Chondrocyte (in vitro differentiated cells): ENCODE measurements at places on chromosomes 12 and 14. TPM values are rescaled to one million over a fixed set of nuclear protein-coding genes. Genes with fewer than 3 reads are reported as not detected.

The LRRIQ1 gene
- total RNA-seq: 0.10 TPM in 1 of 3 replicates, not detected in the others

The CD27 gene
- total RNA-seq: not detected in 3 replicates

The CHPT1 gene
- total RNA-seq: 32.1 to 36.3 TPM (median 34.1 TPM) in 3 replicates

The SLCO1B3 gene
- total RNA-seq: not detected in 3 replicates

The SPTB gene
- total RNA-seq: 1.5 to 7.2 TPM (median 6.6 TPM) in 3 replicates

The CD4 gene
- total RNA-seq: 0.70 to 1.2 TPM (median 0.72 TPM) in 3 replicates

The SLC16A7 gene
- total RNA-seq: 24.9 to 26.0 TPM (median 25.0 TPM) in 3 replicates

The NANOG gene
- not detected in 3 replicates for total RNA-seq

The PLEKHD1 gene
- 0.08 to 0.15 TPM (median 0.10 TPM) in 3 replicates for total RNA-seq

The B4GALNT1 gene
- 20.8 to 21.8 TPM (median 21.4 TPM) in 3 replicates for total RNA-seq

GRCh38 chr14:50871228-50871627, 625 bp upstream of the ABHD12B start:
- peaks cover 9% of the 10 kb centered on the region for H3K4me1 ChIP-seq
- H3K27ac ChIP-seq: no peak overlapping the region
- H3K4me3 ChIP-seq: peak overlapping the region; percentile 23
- DNase-seq: no peak
- peaks cover 28% of the 10 kb centered on the region for H3K27me3 ChIP-seq
- H3K36me3 ChIP-seq: no peaks in the 10 kb centered on the region

DNA sequence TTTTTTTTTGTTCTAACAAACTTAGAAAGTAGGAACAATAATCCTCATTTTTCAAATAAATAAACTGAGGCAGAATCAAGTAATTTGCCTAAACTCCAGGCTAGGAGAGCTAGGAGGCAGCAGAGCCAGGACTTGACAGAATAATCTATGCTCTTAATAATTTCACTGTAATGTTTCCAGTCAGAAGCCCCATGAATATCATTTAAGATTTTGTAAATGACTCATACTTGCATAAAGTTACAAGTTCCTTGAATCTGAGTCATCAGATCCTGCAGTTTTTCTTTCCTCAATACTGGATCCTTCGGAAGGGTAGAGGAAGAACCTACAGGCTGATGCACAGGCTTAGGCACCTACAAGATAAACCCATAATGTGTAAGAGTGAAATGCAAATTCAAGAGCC, 29.0 kb downstream of the CAPRIN2 start:
- H3K4me1 ChIP-seq: peaks cover 22% of the 10 kb centered on the region
- H3K4me3 ChIP-seq: no peak overlapping the region
- DNase-seq: no peak
- H3K27me3 ChIP-seq: no peaks in the 10 kb centered on the region
- H3K36me3 ChIP-seq: peaks cover 25% of the 10 kb centered on the region

DNA sequence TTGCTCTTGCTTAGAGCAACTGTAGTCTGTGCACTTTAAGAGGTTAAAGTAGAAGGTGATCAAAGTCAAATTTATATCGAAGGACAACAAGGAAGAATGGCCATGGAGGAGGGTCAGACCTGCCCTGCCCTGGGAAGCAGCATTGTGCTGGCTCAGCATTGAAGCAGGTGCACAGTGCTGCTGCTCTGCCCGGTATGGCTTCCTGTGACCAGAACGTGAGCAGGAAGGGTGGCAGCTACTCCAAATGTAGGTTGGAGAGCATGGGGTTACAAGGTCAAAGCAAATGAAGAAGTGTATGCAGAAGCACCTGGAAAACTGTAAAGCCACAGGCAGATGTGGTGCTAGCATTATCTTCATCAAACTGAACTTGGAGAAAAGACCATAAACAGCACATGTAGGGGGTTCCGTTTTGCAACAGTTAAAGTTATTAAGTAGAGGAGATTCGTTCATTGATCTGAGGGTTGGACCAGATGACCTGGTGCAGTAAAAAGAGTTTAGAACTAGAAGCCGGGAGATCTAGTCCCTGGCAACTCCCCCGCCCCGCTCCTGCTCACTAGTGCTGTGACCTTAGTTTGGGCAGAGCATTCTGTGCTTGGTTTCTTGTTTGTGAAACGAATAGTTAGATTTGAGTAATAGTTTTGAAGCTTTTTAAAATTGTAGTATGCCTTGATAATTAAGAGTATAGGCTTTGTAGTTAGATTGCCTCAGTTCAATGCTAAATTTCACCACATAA, 84.2 kb downstream of the SCN8A start:
- no peak overlapping the region for H3K27ac ChIP-seq
- no peak overlapping the region for H3K4me3 ChIP-seq
- no peak for DNase-seq
- no peaks in the 10 kb centered on the region for H3K36me3 ChIP-seq
- H3K4me1 ChIP-seq: peaks cover 19% of the 10 kb centered on the region
- no peaks in the 10 kb centered on the region for H3K27me3 ChIP-seq

DNA sequence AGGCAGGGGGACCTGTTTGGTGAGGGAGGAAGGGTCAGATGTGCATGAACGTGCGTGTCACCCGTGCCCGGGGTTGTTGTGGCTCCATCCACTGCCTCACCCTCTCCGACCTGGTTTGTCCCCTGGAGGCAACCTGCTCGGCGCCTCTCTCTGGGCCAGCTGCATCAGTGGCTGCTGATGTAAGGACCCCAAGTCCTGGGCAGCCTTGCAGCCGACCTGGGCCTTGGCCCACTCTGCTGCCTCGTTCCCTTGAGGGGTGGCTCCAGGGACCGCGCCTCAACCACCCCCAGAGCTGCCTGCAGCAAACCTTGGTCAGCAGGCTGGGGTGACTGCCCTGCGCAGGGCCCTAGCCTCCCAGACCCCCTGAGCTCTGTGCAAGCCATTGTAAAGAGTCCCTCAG, 351.7 kb downstream of the TMEM121 start:
- no peak overlapping the region for H3K4me3 ChIP-seq
- no peaks in the 10 kb centered on the region for H3K36me3 ChIP-seq
- DNase-seq: peak; percentile 79
- no peaks in the 10 kb centered on the region for H3K27me3 ChIP-seq
- no peaks in the 10 kb centered on the region for H3K4me1 ChIP-seq
- H3K27ac ChIP-seq: no peak overlapping the region

DNA sequence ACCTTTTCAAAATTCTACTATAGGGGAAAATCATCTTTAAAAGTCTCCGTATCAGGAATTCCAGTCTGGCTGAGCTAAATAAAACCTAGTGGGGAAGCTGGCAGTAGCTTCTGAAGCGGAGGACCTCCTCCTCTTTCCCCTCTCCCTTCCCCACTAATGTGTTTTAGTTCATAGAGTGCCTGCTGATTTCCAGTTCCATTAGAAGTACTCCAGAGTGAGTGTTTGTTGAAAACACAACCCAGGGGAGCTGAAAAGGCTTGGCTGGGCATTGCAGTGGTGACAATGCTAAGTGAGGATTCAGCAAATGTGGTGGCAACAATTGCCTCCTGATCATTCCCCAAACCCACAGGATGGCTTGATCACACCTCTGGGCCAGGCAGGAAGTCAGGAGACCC, 144.2 kb upstream of the FRMD6 start:
- H3K4me3 ChIP-seq: no peak overlapping the region
- peak overlapping the region; percentile 93 for H3K27ac ChIP-seq
- no peak for DNase-seq
- H3K27me3 ChIP-seq: no peaks in the 10 kb centered on the region
- peaks cover 27% of the 10 kb centered on the region for H3K4me1 ChIP-seq

- no peak for DNase-seq
- H3K4me1 ChIP-seq: peaks cover 50% of the 10 kb centered on the region
- no peaks in the 10 kb centered on the region for H3K36me3 ChIP-seq
- H3K27me3 ChIP-seq: no peaks in the 10 kb centered on the region
- H3K4me3 ChIP-seq: no peak overlapping the region
- no peak overlapping the region for H3K27ac ChIP-seq
Measured at GRCh38 chr12:32460638-32461037, 61.3 kb downstream of the FGD4 start.

DNA sequence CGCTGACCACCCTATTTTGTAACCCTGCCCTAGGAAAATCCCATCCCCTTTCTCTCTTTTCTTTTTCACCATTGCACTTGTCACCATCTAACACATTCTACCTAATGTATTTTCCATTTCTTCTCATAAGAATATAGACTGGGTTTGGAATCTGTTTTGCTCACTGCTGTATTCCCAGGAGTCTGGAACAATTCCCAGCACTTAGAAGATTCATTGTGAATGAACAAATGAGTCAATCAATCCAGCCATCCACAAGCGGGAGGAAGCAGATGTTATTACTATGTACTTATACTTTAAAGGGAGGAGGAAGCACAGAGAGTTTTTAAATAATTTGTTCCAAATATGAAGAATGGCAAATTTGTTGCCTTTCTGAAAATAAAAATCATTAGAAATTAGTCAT, 142.1 kb downstream of the KIF21A start:
- no peak overlapping the region for H3K27ac ChIP-seq
- no peaks in the 10 kb centered on the region for H3K27me3 ChIP-seq
- peaks cover 12% of the 10 kb centered on the region for H3K36me3 ChIP-seq
- H3K4me3 ChIP-seq: no peak overlapping the region

GRCh38 chr14:68727315-68728047, 65.4 kb downstream of the ZFP36L1 start:
- no peak for DNase-seq
- peaks cover 4% of the 10 kb centered on the region for H3K27me3 ChIP-seq
- H3K4me1 ChIP-seq: peaks cover 5% of the 10 kb centered on the region
- no peak overlapping the region for H3K27ac ChIP-seq
- no peaks in the 10 kb centered on the region for H3K36me3 ChIP-seq

GRCh38 chr12:64459394-64459891, 7.5 kb downstream of the TBK1 start:
- peaks cover 34% of the 10 kb centered on the region for H3K4me1 ChIP-seq
- peak overlapping the region; percentile 42 for H3K27ac ChIP-seq
- no peak for DNase-seq

GRCh38 chr12:69672195-69672594, 26.9 kb downstream of the BEST3 start:
- H3K27me3 ChIP-seq: no peaks in the 10 kb centered on the region
- H3K4me1 ChIP-seq: peaks cover 7% of the 10 kb centered on the region
- no peaks in the 10 kb centered on the region for H3K36me3 ChIP-seq
- H3K4me3 ChIP-seq: no peak overlapping the region

GRCh38 chr12:119239040-119239439, 60.3 kb downstream of the HSPB8 start:
- no peak for DNase-seq
- H3K27me3 ChIP-seq: peaks cover 5% of the 10 kb centered on the region
- H3K4me1 ChIP-seq: no peaks in the 10 kb centered on the region
- no peaks in the 10 kb centered on the region for H3K36me3 ChIP-seq

DNA sequence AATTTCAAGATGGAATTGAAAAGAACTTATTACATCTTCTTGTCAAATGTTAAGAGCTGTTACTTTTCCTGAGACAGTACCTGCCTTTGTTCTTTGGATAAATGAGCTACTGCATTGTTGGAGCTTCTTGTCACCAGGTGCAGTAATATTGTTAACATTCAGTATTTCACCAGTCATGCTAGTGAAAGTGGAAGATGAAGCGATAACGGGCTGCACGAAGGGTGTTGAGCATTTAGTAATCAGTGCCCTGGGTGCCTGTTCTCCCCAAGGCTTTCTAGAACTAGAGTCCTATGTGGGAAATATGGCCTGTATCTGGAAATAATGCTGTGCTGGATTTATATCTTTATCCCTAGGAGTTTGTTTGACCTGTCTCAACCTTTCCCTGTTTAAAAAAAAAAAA, 83.2 kb downstream of the PPP2R5C start:
- peaks cover 3% of the 10 kb centered on the region for H3K36me3 ChIP-seq
- peaks cover 17% of the 10 kb centered on the region for H3K4me1 ChIP-seq
- no peak overlapping the region for H3K4me3 ChIP-seq
- no peak for DNase-seq
- no peak overlapping the region for H3K27ac ChIP-seq
- no peaks in the 10 kb centered on the region for H3K27me3 ChIP-seq
